Kidney (tissue), 22 donors: ENCODE measurements at places on chromosomes 1 and 21. TPM values are rescaled to one million over a fixed set of nuclear protein-coding genes. Genes with fewer than 3 reads are reported as not detected.

GRCh38 chr1:226519716-226520598, 28.6 kb upstream of the STUM start:
- H3K4me3 ChIP-seq: no peak overlapping the region
- no peak overlapping the region for H3K27ac ChIP-seq
- no peaks in the 10 kb centered on the region for H3K36me3 ChIP-seq
- no peaks in the 10 kb centered on the region for H3K4me1 ChIP-seq
- no peak for DNase-seq

GRCh38 chr1:29209173-29209572, 21.6 kb downstream of the MECR start:
- H3K36me3 ChIP-seq: peaks cover 6% of the 10 kb centered on the region
- no peaks in the 10 kb centered on the region for H3K4me1 ChIP-seq
- no peaks in the 10 kb centered on the region for H3K27me3 ChIP-seq
- DNase-seq: no peak

DNA sequence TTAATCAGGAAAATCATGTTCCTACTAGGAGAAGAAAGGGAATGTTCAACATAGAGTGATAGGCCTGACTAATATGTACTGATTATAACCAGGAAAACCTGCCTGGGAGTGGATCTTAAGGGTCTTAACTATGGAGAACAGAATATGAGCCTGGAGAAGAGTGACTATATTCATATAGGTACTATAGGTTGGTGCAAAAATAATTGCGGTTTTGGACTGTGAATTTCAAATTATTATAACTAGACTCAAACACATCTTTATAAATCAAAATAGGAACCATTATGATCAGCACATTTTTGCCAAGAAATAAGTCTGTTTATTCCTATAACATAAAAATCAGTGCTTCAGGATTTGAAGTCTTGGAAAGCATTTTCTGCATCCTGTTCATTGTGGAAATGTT, 189.8 kb upstream of the ADAMTS5 start:
- H3K27me3 ChIP-seq: no peaks in the 10 kb centered on the region
- H3K4me1 ChIP-seq: no peaks in the 10 kb centered on the region
- no peak overlapping the region for H3K27ac ChIP-seq
- no peaks in the 10 kb centered on the region for H3K36me3 ChIP-seq
- no peak overlapping the region for H3K4me3 ChIP-seq

DNA sequence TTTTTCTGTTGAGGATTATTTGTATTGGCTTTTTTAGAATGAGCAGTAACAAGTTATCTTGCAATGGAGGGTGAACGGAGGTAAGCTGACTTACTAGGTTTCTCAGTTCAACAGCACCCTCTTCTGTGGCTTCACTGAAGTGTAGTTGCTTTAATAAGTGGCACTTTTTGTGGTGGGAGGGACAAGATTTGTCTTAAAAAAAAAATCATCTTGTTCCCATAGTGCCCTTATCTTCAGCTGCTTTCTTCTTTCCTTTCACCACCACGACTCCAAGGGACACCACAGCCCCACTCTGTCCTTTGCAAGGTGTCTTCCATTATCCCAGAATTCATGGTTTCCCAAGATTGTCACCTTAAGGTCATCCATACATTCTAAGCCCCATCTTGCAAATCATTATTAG, 92.9 kb downstream of the PIGK start:
- peak; percentile 37 for DNase-seq
- H3K4me3 ChIP-seq: no peak overlapping the region
- no peaks in the 10 kb centered on the region for H3K36me3 ChIP-seq
- H3K4me1 ChIP-seq: no peaks in the 10 kb centered on the region

DNA sequence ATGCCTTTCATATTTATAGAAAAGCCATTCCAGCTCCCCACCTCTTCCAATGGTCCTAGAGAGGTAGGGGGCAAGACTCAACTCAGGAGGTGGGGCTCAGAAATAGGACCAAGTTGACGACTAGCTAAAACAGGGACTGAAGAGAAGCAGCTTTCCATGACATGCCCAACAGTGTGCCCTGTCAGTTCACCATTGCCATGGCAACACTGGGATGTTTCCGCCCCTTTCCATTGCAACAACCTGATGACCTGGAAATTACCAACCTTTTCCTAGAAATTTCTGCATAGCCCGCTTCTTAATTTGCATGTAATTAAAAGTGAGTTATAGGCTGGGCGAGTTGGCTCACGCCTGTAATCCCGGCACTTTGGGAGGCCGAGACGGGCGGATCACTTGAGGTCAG, 22.4 kb upstream of the INTS3 start:
- no peaks in the 10 kb centered on the region for H3K27me3 ChIP-seq
- no peak for DNase-seq
- H3K36me3 ChIP-seq: no peaks in the 10 kb centered on the region
- no peak overlapping the region for H3K4me3 ChIP-seq
- H3K27ac ChIP-seq: no peak overlapping the region

DNA sequence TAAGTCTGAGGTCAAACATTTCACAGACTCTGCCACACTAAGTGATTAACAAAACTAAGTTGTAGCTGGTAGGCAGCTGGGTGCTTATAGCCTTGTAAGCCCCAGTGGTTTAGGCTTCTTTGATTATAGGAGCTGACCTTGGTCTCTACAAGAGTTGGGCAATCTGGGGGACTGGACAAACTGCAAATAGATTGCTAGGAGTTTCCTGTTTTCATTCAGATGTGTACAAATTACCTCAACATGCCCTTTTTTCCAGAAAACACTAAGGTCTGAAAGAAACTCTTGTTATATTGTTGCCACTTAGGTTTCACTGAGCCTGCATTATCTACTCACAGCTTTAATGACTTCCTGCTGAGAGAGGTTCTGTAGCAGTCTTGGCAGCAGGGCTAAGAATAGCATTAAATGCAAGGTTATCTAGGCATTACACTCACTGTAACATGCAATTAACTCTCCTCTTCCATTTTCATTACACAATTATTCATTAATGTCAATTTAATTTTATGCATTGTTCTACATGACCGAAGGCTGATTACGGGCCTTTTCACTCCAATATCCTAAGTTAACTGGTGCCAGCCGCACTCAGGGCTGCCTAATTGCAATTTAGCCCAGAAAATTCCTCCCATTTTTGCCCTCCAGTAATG, 314.0 kb downstream of the LMO4 start:
- H3K27ac ChIP-seq: no peak overlapping the region
- no peaks in the 10 kb centered on the region for H3K27me3 ChIP-seq
- no peaks in the 10 kb centered on the region for H3K4me1 ChIP-seq
- no peak overlapping the region for H3K4me3 ChIP-seq
- DNase-seq: peak; percentile 70
- H3K36me3 ChIP-seq: no peaks in the 10 kb centered on the region

Gene GNAT2
- not detected for total RNA-seq

Gene TBX15
- 0.82 TPM for total RNA-seq

Gene ZNF695
- 0.44 TPM for total RNA-seq

Gene CAMK1G
- 1.4 TPM for total RNA-seq

Gene OR2L2
- 0.09 TPM for total RNA-seq

Gene ENO1
- 1,164 TPM for total RNA-seq

Gene MCOLN2
- total RNA-seq: 3.1 TPM
